ENCODE measurements at places on chromosomes 6 and 20.
A peak's percentile ranks its signal among the peaks of the same experiment; 100 is the strongest.

DNA sequence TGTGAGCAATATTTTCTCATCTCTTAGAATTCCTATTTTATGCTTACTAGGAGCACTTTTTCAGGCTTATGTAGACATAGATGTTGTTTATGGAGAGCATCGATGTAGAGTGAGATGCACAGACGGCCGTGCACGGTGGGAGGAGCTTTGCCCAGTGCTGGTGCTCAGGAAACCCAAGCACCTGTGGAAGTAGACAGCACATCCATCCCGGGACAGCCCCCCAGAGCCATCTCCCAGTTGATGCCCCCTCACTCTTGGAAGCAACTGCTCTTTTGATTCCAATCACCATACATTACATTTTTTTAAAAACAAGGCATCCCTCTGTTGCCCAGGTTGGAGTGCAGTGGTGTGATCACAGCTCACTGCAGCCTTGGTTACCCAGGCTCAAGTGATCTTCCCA, 143.7 kb downstream of the SMOC2 start:
- no peak for DNase-seq

- no peak for DNase-seq
Measured at GRCh38 chr6:90544081-90544480, 42.8 kb downstream of the MAP3K7 start.

GRCh38 chr20:43320536-43320935, 130.8 kb upstream of the PTPRT start:
- no peak for DNase-seq

DNA sequence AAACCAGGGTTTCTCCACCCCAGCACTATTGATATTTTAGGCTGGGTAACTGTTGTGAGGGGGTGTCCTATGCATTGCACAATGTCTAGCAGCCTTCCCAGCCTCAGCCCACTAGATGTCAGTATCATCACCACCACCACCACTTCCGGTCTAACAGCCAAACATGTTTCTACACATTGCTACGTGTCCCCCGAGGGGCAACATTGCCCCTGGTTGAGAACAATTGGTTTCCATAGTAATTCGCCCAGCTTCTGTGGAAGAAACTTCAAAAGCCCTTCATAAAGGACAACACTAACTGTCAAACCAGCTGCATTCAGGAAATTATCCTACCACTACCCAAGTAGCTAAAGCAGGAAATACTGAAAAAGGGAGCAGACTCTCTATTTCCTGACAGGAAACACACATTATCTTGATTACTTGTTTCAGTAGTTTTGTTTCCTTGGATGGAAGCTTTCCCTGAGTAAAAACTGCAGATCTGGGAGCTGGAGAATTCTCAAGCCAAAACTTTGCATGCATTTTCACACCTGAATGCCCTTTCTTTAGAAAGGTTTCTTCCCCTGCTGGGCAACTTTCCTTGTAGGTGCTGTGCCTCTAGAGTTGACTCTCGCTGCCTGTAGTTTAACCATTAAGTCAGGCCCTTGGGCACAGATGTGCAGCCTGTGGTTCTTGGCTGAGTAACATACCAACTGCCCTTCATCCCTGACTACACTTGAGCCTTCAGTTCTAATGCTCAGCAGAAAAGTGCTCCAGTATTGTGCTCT, 23.6 kb downstream of the PKHD1 start:
- DNase-seq, result peak; percentile 27

- DNase-seq, result no peak
Measured at GRCh38 chr6:2782356-2782708, 17.1 kb downstream of the WRNIP1 start.

DNA sequence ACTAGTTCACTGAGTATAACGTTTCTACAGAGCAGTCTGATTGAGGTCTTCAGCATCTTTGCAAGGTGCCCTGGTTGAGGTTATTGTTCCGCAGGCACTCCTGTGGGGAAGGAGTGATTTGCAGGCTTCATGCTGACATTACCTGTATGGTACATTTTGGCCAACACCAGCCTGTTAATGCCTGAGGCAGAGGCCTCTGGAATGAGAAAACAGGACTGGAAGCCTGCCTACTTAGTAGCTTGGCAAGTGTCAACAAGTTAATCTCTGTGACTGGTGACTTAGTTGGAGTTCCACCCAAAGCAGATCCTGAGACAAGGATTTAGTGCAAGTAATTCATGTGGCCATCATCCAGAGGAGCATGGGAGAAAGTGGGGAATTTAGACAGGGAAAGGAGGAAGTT, 24.6 kb downstream of the MAS1 start:
- no peak for DNase-seq

GRCh38 chr20:49388744-49389143, 93.7 kb downstream of the KCNB1 start:
- DNase-seq, result no peak

GRCh38 chr20:58500256-58500655, 14.9 kb downstream of the APCDD1L start:
- DNase-seq, result no peak

DNA sequence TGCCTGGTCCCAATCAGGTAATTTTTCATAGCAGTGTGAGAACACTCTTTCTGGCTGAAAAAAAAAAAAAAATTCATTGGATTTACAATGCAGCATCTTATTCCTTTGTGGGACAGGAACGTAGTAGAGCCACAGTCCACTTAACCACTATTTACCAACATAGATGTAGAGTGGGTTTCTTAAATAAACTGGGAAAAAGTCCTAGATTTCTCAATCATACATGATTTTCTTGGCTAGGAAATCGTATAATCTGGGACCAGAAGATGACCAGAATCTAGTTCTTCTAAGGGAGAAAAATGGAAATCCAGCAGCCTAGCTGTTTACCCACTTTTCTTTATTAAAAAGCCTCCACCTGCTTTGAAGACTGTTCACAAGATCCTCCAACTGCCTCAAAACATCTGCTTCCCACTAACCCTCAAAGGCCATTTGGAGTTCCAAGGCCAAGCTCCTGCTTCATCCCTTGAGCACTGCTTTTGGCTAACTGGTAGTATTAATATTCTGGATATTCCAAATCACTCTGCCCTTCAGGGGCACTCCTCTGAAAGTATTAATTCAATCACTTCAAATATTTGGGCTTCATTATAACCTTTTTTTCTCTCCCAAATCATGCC, 70.4 kb downstream of the FYN start:
- no peak for DNase-seq

- DNase-seq, result no peak
Measured at GRCh38 chr6:113626475-113626874, 230.7 kb upstream of the MARCKS start.

- DNase-seq, result no peak
Measured at GRCh38 chr6:107319906-107320530, 139.3 kb downstream of the PDSS2 start.

DNA sequence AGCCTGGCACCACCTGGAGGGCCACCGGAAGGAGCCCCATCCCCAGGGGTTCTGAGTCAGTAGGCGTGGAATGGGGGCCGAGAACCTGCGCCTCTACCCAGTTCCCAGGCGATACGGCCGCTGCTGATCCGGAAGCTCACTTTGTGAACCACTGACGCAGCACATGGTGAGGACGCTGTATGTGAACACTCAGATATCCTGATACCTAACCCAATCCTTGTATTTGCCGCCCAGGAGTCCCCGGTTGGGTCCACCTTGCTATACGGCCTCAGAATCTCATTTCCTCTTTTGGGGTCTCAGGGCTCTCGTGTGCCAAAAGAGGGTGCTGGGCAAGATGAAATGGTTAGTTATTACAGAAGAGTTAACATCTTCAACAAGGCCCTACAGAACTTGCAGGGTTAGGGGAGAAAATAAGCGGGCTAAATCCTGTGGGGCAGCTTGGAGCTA, 604 bp upstream of the RAB5IF start:
- DNase-seq, result peak; percentile 82

DNA sequence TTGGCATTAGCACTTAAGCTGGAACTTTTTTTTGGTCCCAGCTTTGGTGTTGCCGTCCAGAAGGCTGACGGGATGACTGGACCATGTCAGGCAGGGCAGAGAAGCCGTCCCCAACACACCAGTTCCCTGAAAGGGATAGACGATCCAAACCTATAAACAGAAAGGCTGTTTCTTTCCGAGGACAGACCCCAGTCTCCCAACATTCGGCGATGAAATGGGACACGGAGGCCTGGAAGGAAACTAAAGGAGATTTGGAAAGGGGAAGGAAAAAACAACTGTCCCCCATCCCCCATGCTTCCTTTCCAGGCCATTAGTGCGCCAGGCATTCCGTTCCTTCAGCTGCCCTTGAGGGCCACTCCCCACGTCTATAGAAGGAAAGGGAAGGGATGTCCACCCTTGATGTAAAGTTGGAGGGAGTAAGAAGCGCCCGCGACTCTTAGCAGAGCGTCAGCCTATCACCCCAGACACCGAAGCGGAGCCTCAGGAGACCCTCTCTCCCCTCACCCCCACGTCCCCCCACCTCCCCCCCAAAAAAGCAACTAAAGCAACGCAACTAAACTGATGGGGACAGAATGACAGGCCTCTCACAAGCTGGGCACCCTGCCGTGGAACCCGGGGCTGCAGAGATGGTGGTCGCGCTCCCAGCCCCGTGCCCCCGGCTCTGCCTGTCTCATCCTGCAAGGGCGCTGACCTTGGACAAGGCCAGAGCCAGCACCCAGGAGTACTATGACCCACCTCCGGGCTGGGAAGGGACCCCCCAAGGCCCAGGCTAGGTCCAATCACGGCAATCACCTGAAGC, 638 bp downstream of the BLCAP start:
- DNase-seq, result no peak

All from CD4-positive, alpha-beta T cell (primary cell).